ENCODE measurements at places on chromosomes 4 and X. TPM values are rescaled to one million over a fixed set of nuclear protein-coding genes. Genes with fewer than 3 reads are reported as not detected.

Gene DIAPH2
- 19.6 TPM for total RNA-seq

Gene SHROOM4
- total RNA-seq: not detected

Gene CYP4V2
- total RNA-seq: 0.69 TPM

Gene MPP1
- 18.3 TPM for total RNA-seq

GRCh38 chr4:40285692-40286091 lies 49.4 kb upstream of the CHRNA9 start:
- H3K27ac ChIP-seq: no peak overlapping the region
- H3K36me3 ChIP-seq: no peaks in the 10 kb centered on the region
- no peaks in the 10 kb centered on the region for H3K27me3 ChIP-seq
- peaks cover 22% of the 10 kb centered on the region for H3K4me1 ChIP-seq
- H3K4me3 ChIP-seq: no peak overlapping the region
- DNase-seq: no peak

DNA sequence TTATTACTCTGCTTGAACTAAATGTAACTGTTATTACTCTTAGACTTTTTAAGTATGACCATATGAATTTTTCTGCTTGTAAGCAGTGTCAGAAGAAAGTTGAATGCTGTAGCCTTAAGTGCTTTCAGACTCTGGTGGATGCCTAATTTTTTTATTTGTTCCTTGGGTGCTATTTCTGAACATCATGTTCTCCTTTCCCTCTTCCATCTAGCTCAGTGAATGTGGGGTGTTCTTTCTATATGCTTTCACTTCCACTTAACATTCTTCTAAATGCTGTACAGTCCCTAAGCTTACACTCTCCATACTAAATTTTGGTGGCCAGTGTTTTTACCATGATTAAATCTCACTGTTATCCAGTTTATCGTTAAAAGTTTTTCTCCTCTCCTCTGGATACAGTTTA lies 3.6 kb downstream of the DCK start:
- peaks cover 31% of the 10 kb centered on the region for H3K4me1 ChIP-seq
- no peak overlapping the region for H3K4me3 ChIP-seq
- H3K27me3 ChIP-seq: no peaks in the 10 kb centered on the region
- DNase-seq: no peak
- peaks cover 10% of the 10 kb centered on the region for H3K36me3 ChIP-seq

DNA sequence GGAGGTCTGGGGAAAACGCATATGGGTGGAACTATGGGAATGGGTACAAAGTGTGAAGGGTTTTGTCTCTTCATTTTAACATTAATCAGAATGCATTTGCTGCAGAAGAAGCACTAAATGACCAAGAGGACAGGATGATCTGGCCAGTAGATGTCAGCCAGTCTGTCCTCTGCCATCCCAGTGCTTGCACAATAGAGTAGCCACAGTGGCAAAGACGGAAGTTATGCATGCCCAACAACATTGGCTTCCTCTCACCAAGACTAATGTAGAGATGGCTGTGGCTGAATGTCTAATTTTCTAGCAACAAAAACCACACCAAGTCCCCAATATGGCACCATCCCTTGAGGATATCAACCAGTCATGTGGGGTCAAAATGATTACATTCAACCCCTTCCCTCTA lies 45.0 kb upstream of the ARHGEF6 start:
- H3K27ac ChIP-seq: no peak overlapping the region
- no peaks in the 10 kb centered on the region for H3K27me3 ChIP-seq
- peaks cover 11% of the 10 kb centered on the region for H3K4me1 ChIP-seq
- no peak for DNase-seq

GRCh38 chrX:29902004-29902403 lies 313.4 kb upstream of the MAGEB2 start:
- no peak overlapping the region for H3K4me3 ChIP-seq
- H3K4me1 ChIP-seq: no peaks in the 10 kb centered on the region
- H3K27ac ChIP-seq: no peak overlapping the region
- no peak for DNase-seq
- no peaks in the 10 kb centered on the region for H3K36me3 ChIP-seq
- H3K27me3 ChIP-seq: no peaks in the 10 kb centered on the region

DNA sequence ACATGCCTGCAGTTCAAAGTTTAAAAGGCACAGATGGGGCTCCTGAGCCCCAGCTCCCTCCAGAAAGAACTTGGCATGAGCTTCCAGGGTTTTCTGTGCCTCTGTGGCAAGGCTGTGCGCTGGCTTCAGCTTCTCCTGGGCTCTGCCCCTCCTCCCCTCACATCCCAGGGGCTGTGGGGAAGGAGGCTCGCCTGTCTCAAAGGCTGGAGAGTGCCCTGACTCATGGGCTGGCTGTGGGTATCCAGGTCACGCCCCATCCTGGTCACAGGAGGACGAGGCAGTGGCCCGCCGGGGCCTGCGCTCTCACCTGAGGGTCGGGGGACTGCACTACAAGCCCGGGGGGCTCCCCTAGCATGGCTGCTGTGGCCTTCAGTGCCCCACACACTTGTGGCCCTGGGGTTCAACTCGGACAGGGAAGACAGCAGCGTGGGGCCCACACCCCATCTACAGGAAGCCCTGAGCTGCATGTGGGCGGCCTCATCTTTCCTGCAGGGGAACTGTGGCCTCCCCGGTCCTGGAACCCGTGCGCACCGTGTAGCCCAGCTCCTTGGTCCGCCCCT lies 17.9 kb downstream of the LRPAP1 start:
- H3K27ac ChIP-seq: no peak overlapping the region
- H3K27me3 ChIP-seq: no peaks in the 10 kb centered on the region
- H3K4me3 ChIP-seq: no peak overlapping the region
- no peaks in the 10 kb centered on the region for H3K4me1 ChIP-seq
- no peak for DNase-seq

All from PC-3 (cell line).